ENCODE measurements at places on chromosomes 5 and 9. TPM values are rescaled to one million over a fixed set of nuclear protein-coding genes. Genes with fewer than 3 reads are reported as not detected.

The MARCOL gene
- not detected for total RNA-seq

The DUSP1 gene
- 146 TPM for total RNA-seq

The ENTPD8 gene
- total RNA-seq, result not detected

The PTGS1 gene
- total RNA-seq, result 1.8 TPM

The ANKRD18B gene
- total RNA-seq, result 0.94 TPM

The GTF3C5 gene
- total RNA-seq, result 50.9 TPM

The ARHGAP26 gene
- total RNA-seq, result 18.8 TPM

The TRIM36 gene
- total RNA-seq, result 0.36 TPM

The AK6 gene
- total RNA-seq, result 55.3 TPM

The STK32A gene
- 0.38 TPM for total RNA-seq

The NMUR2 gene
- not detected for total RNA-seq

The PCDHGA10 gene
- 3.9 TPM for total RNA-seq

The CNTLN gene
- 7.9 TPM for total RNA-seq

The ADGRD2 gene
- total RNA-seq, result not detected

The TEX10 gene
- total RNA-seq, result 22.4 TPM

The DOLPP1 gene
- total RNA-seq, result 10.2 TPM

The CATSPER3 gene
- total RNA-seq, result 0.19 TPM

The PPP1R26 gene
- 14.8 TPM for total RNA-seq

The PCDHGA6 gene
- total RNA-seq, result 2.2 TPM

The OSMR gene
- 9.7 TPM for total RNA-seq

The EMB gene
- 0.18 TPM for total RNA-seq
